CD4-positive, alpha-beta T cell treated with Interleukin-4 for 4 hours (primary cell): ENCODE measurements at places on chromosomes 11 and 22.

- no peak for DNase-seq
These were observed 519.0 kb downstream of the TBC1D22A start for GRCh38 chr22:47281126-47282106.

DNA sequence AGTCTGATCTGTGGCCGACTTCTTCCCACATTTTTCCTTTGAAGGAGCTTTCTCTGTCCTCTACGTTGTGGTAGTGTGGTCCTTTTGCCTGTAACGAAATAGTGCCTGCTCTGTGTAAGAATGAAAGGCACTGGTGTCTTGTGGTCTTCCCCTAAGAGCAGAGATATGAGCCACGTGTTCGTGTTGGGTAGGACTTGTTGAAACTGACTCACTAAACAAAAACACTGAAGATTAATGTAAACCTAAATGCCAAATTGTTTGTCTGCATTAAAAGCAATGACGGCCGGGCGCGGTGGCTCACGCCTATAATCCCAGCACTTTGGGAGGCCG lies 10.1 kb upstream of the RPS3 start:
- DNase-seq, result no peak

- DNase-seq, result no peak
These were observed 223.8 kb downstream of the BLID start for GRCh38 chr11:121892131-121892681.

- DNase-seq, result no peak
These were observed 22.2 kb downstream of the IL10RA start for GRCh38 chr11:118008271-118008911.

GRCh38 chr11:106012744-106013143 lies 9.3 kb downstream of the MSANTD4 start:
- no peak for DNase-seq

DNA sequence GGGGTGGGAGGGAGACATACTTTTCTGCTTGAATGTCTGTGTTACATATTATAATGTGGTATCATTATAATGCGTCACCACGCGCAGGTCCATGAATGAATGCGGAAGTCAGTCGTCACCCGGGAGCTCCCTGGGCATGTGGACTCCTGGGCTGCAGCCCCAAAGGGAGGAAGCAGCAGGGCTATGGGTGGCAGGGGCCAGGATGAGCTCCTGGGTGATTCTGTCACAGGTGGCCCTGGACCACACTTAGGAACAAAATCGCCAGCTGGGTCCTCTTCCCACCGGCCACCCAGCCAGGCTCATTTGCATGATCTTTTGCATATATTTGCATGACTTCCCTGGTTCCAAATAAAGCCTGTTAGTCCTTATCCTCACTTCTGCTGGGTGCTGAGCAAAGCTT lies 51.2 kb downstream of the KCNJ4 start:
- no peak for DNase-seq

GRCh38 chr11:103773059-103773458 lies 263.4 kb upstream of the DDI1 start:
- DNase-seq, result no peak

DNA sequence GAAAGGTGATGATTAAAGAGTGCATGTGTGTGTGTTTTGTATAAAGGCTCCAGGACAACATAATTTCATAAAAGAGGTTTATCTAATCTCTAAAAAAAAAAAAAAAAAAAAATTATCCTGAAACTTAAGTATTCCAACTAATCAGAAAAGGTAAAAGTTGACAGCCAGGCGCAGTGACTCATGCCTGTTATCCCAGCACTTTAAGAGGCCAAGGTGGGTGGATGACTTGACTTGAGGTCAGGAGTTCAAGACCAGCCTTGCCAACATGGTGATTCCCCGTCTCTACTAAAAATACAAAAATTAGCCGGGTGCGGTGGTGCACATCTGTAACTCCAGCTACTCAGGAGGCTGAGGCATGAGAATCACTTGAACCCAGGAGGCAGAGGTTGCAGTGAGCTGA lies 632.7 kb upstream of the CHORDC1 start:
- no peak for DNase-seq

- DNase-seq, result no peak
These were observed 578.4 kb upstream of the CCDC90B start for GRCh38 chr11:83864412-83865057.

- DNase-seq, result no peak
These were observed 34.8 kb downstream of the IRAG1 start for GRCh38 chr11:10658621-10659338.
